ENCODE measurements at places on chromosomes 4 and X.

DNA sequence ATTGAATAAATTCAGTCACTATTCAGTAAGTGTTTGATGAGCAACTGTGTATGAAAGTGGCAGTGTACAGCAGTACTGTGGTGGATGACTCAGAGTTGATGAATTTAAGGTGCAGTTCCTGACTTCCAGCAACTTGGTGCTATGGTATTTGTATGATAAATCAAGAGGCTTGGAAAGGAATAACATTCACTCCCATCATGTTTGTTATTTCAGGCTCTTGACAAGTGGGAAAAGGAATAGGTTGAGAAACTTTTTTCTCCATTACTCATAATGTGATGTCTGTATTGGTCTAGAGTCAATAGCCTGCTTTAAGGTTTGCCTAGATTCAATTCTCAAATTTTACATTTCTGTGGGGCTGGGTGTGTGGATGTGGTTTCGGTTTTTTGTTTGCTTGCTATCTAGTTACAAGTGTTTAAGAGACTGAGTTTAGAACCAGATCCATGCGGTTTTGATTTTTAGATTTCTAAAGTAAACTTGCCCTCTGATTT, 35.1 kb upstream of the CYP2U1 start:
- peak; percentile 99 for DNase-seq

DNA sequence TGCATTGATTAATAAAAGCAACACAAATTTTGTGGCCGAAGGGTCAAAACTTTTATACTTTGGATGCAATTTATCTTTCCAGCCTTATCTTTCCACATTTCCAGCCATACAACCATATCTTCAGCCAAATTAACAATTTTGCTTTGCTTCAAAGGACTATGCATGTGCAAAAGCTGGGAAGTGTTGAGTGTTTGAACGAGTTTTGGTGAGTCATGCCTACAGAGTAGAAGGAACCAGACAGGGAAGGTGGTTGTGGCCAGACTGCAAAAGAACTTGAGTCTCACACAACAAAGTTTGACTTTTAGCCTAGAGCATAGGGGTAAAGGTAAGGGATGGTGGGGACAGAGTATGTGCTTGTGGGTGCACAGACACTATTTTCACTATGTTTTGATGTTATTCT, 53.0 kb upstream of the GABRA2 start:
- DNase-seq: no peak

DNA sequence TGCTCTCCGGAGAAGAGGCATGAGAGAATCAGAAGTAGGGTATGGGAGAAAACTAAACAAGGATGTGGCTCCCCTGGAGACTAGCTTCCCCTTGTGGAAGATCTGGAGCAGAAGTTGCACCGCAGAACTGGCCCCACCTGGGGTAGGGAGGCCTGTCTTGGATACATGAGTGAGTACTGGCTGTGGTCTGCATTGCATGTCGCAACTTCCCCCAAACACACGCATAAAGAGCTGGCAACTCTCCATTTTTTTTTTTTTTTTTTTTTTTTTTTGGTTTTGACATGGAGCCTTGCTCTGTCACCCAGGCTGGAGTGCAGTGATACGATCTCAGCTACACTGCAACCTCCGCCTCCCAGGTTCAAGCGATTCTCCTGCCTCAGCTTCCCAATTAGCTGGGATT, 119.9 kb downstream of the EGF start:
- DNase-seq: no peak

- peak; percentile 75 for DNase-seq
Observed at GRCh38 chr4:119835613-119835910, 207.0 kb upstream of the PDE5A start.

GRCh38 chr4:118909173-118909956, 20.7 kb downstream of the SYNPO2 start:
- no peak for DNase-seq

- peak; percentile 99 for DNase-seq
Observed at GRCh38 chr4:175419236-175419718, 392.8 kb downstream of the GPM6A start.

GRCh38 chr4:19030048-19030447, 1008.5 kb upstream of the LCORL start:
- peak; percentile 18 for DNase-seq

DNA sequence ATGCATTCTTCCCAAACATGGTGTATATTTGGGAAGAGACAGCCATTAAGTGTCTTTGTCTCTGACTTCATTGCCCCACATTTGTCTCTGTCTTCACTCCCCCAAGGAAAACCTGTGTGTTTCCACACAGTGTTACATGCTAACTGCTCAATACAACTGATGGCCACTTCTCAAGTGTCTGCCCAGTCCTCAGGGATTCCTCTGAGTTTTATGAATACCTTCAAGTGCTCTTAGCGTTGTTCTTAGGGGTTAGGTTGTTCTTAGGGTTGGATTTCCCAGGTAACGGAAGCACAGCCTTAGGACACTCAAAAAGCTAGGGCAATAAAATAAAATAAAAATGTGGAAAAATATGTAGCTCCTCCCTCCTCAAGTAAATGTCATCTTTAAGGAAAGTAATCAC, 64.7 kb upstream of the PLAC8 start:
- no peak for DNase-seq

DNA sequence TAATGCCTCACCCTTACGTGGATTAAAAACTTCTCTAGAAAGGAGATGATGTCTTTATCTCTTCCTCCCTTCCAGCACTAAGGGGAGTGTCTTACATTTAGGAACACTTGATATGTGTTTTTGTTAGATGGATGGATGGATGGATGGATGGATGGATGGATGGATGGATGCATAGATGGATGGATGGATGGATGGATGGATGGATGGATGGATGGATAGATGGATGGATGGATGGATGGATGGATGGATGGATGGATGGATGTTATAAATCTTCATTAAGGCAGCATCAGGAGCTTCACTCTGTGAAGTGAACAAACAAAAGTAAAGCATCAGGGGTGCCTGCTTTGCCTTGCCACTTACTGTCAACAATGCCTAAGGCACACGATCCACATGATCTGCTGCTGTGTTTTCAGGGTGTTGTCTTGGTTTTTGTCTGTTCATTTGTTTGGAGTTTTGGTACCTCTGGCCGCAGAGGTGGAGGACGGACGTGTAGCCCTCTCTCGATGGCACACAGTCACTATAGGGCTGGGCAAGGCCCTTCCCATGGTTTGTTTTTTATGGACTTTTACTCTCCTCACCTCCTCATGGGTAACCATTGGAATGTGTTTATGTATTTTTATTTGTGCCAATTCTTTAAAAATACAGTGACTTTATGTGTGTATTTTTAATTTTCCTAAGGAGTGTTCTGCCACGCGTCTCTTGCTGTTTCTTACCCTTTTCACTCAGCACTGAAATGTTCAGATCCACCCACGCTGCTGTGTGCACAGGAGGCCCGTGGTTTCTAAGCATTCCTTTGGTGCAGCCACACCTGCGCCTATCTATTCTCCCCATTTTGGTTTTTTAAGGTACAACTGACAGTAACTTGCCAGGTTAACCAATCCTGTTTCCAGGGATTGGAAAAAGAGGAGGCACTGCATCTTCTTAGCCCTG, 91.8 kb upstream of the ENPP6 start:
- no peak for DNase-seq

DNA sequence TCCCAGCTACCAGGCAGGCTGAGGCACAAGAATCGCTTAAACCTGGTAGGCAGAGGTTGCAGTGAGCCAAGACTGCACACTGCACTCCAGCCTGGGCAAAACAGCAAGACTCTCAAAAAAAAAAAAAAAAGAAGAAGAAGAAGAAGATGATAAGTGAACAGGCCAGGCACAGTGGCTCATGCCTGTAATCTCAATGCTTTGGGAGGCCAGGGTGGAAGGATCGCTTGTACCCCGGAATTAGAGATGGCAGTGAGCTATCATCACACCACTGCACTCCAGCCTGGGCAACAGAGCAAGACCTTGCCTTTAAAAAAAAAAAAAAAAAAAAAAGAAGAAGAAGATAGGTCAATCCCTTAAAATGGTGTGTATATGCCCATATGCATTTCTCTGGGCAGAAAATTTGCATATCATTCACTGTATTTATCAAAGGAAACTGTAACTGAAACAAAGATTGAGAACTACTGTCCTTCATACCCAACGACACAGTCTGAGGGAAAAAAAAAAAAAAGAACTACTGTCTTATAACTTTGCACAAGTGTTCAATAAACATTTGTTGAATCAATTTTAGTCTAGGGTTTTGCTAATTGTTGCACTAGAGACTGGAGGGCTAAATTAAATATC, 2.3 kb downstream of the RFC1 start:
- DNase-seq: no peak

- peak; percentile 62 for DNase-seq
Observed at GRCh38 chr4:6724421-6725111, 8.6 kb downstream of the BLOC1S4 start.

- no peak for DNase-seq
Observed at GRCh38 chrX:53065104-53065503, 16.5 kb downstream of the GPR173 start.

- DNase-seq: no peak
Observed at GRCh38 chr4:17956245-17956644, 65.3 kb downstream of the LCORL start.

DNA sequence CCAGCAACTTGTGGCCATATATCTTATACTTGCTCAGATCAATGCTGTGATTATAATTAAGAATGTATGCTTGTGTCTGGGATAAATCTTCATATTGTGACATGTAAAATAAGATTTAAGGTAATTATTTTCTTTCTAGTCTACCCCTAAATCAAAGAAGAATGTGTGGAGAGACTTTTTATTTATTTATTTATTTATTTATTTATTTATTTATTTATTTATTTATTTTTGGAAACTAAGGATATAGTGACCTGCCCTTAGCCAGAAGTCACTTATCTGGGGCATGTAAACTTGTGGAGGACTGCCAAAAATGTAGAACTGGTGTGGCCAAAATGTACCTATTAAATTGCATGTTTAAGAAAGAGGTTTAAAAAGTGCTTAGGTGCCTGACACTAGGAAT, 144.3 kb downstream of the BEND2 start:
- no peak for DNase-seq

- DNase-seq: no peak
Observed at GRCh38 chr4:70734971-70735370, 13.2 kb downstream of the RUFY3 start.

GRCh38 chr4:173370477-173371291, at the start of gene SAP30:
SAP30 (plus strand) TSS chr4:173370954; CDS start chr4:173371183, 229 bp downstream.
- DNase-seq: peak; percentile 99

GRCh38 chrX:13367950-13368349, 48.1 kb upstream of the ATXN3L start:
- DNase-seq: no peak

- no peak for DNase-seq
Observed at GRCh38 chr4:60709061-60709460, 491.1 kb upstream of the ADGRL3 start.

DNA sequence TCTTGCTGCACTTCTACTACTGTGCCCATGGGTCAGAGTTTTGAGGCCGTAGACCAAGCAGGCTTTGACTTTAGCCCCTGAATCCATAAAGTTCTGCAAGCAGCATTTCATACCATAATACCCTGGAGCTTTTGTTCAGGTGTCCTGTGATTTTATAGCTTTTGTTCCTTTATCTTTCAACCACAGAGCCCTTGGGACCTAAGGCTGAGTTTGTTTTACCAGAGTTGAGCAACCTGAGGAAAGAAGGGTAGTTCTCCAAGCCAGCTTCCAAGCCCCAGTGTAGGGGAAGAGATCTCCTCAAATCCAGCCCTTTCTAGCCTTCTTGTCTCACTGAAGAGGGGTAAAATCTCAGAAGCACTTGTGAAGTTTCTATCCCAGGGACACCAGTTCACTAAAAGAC, 35.1 kb downstream of the MAGED2 start:
- no peak for DNase-seq

GRCh38 chrX:124332481-124333424, at the start of gene TEX13D:
TEX13D (plus strand) TSS chrX:124332660; CDS start chrX:124332918, 258 bp downstream.
- no peak for DNase-seq

DNA sequence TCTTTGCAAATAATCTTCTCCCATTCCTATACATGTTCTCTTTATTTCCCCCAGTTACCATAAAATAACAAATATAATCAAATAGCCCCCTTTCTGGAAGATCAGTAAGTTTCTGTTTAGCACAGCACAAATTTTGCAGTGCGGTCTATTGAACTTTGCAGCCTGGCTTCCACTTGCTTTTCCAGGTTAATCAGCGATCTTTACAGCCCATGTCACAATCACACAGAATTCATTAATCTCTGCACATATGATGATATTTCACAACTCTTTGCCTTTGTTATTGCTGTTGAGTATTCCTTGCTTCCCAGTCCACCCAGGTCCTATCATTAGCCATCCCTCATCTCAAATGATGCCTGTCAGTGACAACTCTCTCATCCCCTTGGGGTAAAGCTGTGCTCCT, 2358.0 kb downstream of the PCDH7 start:
- DNase-seq: no peak

DNA sequence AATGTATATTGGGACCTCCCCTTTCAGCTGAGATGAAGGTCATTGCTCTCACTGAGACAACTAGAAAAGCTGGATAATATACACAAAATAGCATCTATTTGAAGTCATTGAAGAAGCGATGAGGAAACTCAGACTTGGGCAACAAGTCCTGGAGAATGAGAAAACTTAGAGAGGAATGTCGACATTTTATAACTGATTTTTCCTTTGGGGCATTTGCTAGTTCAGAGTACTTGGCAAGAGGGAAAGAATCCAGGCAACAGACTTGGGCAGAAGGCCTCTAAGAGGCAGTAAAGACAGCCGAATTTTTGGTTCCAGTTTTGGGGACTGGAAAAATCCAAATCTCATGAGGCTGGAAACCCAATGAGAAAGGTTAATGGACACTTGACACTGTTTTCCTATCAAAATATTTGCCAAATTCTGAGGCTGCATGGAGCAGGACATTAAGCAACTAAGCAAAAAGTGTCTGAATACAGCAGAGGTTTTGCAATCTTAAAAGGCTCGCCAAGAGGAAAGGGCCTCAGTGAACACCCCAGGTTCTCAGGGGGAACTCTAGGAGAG, 21.0 kb upstream of the ANXA5 start:
- no peak for DNase-seq

DNA sequence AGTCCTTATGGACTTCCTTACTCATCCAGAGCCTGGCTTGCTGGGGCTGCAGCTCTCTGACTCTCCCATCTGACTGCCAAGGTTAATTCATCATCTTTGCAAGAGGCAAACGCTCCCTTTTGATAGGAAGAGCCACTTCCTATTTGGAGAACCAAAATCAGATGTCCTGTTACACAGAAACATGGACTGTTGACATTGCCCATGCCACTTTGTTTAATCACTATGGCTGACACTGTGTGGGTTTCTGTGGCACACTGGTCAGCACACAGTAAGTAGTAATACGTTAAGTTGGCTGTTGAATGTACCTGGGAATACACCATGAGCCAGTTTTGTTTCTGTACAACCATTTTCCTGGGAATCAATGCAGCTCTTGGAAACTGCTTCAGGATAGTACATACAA, 45.1 kb upstream of the TMEM33 start:
- DNase-seq: no peak

DNA sequence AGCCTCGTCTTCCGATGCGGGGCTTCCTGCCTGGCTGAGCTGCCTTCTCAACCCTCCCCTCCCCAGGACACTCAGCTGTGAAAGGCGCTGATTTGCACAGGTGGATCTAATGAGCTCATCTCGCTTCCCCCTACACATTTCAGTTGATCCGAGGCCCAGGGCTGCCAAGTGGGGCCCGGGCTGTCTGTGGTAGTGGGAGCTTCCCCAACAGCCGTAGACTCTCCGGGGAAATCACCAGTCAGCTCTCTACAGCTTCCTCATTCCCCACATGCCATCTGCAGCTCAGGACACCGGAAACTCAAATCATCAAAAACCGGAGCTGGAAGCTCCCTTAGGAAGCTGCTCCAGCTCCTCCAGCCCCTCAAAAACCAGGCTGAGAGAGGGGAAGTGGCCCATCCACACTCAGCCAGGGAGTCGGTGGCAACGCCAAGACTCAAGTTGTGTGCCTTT, 56.2 kb downstream of the SMIM20 start:
- peak; percentile 63 for DNase-seq

- DNase-seq: no peak
Observed at GRCh38 chr4:106582103-106582502, 213.5 kb upstream of the GIMD1 start.

- DNase-seq: no peak
Observed at GRCh38 chr4:86243750-86244149, 116.1 kb downstream of the MAPK10 start.

Measured in fibroblast of skin of back (primary cell).